ENCODE measurements at places on chromosomes 3 and 15. TPM values are rescaled to one million over a fixed set of nuclear protein-coding genes. Genes with fewer than 3 reads are reported as not detected.

DNA sequence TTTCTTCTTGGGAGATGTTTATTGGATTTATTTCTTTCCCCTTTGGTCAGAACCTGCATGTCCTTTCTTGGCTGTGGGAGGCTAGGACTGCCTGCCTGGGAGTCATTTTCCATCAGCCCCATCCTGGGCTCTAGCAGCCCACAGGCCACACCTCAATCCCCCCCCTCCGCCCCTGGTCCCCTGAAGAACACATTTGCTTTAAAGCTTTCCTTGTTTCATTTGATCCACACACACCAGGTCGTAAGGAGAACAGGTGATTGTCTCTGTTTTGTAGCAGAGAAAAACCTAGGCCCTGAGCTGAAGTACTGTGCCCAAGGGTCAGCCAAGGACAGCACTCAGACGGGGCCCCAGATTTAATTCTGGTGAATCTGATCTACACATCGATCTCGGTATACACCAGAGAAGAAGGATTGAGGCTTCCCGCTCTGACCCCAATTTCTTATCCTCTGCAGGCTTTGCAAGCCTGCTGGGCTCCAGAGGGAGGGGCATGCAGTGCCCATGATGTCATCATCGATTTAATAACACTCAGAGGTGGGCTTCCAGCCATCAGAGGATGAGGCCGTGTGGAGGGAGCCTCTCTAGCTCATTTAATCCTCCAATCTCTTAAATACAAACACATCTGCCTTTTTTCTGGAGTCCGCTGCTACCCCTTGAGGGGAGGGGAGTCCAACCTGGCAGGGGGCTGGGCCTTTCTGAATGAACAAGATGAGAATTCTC, 1.7 kb upstream of the CLN6 start:
- H3K27me3 ChIP-seq, result no peaks in the 10 kb centered on the region
- no peak overlapping the region for H3K4me3 ChIP-seq
- no peak overlapping the region for H3K27ac ChIP-seq
- DNase-seq, result no peak

- H3K27me3 ChIP-seq, result peaks cover 54% of the 10 kb centered on the region
- no peak overlapping the region for H3K27ac ChIP-seq
- H3K4me1 ChIP-seq, result no peaks in the 10 kb centered on the region
- DNase-seq, result no peak
- no peaks in the 10 kb centered on the region for H3K36me3 ChIP-seq
- no peak overlapping the region for H3K4me3 ChIP-seq
Measured at GRCh38 chr3:134640378-134640777, 10.4 kb downstream of the KY start.

GRCh38 chr3:34399401-34399800, 601.0 kb downstream of the PDCD6IP start:
- no peak overlapping the region for H3K4me3 ChIP-seq
- H3K4me1 ChIP-seq, result no peaks in the 10 kb centered on the region
- H3K27me3 ChIP-seq, result no peaks in the 10 kb centered on the region
- no peak overlapping the region for H3K27ac ChIP-seq

DNA sequence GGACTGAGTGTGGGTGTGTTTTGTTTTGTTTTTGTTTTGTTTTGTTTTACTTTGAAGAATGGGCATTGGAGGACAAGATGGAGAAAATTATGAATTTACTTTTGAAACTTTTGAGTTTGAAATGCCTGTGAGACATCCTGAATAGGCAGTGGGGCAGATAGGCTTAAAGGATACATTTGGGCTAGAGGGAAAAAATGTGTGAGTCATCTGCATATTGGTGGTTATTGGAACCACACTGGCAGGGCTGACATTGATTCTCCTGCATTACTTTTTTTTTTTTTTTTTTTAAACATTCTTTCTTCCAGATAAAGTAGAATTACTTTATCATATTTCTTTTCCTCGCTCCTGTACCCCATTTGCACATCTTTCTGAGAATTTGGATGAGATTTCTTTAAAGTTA, 56.1 kb downstream of the CALML4 start:
- H3K36me3 ChIP-seq, result no peaks in the 10 kb centered on the region
- no peak overlapping the region for H3K4me3 ChIP-seq
- peaks cover 4% of the 10 kb centered on the region for H3K4me1 ChIP-seq
- peak; percentile 36 for DNase-seq

The ATOSA gene
- 30.4 TPM for total RNA-seq

DNA sequence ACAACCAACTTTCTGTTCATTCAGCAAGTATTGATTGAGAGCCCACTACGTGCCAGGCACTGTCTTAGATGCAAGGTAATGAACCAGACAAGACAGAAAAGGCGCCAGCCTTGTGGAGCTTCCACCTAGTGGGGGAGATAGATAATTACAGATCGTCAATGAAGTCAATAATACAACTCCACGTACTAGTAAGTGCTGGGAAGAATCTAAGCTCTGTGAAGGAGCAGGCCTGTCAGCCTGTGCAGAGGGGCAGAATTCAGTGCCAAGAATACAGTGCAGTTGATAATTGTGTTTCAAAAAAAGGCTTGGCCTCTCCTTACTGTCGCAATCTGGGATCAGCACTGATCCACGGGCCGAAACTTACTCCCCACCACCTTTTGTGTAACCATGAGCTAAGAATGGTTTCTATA, 186.3 kb downstream of the FEZF2 start:
- no peak overlapping the region for H3K27ac ChIP-seq
- no peaks in the 10 kb centered on the region for H3K36me3 ChIP-seq
- no peaks in the 10 kb centered on the region for H3K27me3 ChIP-seq
- H3K4me3 ChIP-seq, result no peak overlapping the region

DNA sequence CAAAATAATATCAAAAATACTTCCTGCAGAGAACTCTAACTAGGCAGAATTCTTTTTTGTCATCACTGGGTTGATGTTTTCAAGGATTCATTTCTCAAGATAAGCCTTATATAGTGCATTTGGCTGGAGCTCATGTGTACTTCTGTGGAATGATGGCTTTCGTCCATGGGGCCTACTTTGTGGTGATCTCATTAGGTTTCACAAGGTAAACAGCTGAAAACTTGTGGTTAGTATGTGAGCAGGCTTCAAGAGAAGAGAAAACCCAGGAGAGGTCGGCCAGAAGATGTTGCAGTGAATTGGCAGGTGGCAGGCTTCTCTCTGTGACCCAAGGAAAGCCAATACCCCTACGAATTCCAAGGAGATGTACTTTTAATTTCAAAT, 121.4 kb upstream of the PHLDB2 start:
- peaks cover 73% of the 10 kb centered on the region for H3K4me1 ChIP-seq
- peak; percentile 51 for DNase-seq
- H3K4me3 ChIP-seq, result no peak overlapping the region
- no peaks in the 10 kb centered on the region for H3K36me3 ChIP-seq
- peak overlapping the region; percentile 91 for H3K27ac ChIP-seq
- no peaks in the 10 kb centered on the region for H3K27me3 ChIP-seq

All from PC-9 (cell line).